WERI-Rb-1 (cell line): ENCODE measurements at places on chromosomes 2 and 18.

DNA sequence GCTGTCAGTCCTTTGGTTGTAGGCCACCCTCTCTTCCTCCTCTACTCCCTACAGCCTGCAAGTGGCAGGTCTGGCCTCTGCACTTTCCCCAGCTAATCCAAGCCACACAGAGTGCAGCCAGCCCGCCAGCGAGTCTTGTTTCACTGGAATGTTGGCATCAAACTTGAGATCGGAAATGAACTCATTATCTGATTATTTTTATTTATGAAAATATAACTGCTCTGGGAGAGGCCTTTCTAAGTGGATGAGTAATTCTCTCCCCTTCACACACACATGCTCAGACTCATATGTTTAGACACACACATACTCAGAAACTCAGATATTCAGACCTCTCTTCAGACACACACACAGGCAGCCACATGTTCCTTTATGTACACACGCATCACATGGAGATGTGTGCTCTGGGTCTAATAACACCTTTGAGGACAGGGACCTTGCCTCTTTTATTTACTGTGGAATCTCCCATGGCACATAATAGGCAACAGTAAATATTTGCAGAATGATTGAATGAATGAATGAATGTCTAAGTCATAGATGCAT, 151.3 kb downstream of the ZFP36L2 start:
- no peak for DNase-seq

DNA sequence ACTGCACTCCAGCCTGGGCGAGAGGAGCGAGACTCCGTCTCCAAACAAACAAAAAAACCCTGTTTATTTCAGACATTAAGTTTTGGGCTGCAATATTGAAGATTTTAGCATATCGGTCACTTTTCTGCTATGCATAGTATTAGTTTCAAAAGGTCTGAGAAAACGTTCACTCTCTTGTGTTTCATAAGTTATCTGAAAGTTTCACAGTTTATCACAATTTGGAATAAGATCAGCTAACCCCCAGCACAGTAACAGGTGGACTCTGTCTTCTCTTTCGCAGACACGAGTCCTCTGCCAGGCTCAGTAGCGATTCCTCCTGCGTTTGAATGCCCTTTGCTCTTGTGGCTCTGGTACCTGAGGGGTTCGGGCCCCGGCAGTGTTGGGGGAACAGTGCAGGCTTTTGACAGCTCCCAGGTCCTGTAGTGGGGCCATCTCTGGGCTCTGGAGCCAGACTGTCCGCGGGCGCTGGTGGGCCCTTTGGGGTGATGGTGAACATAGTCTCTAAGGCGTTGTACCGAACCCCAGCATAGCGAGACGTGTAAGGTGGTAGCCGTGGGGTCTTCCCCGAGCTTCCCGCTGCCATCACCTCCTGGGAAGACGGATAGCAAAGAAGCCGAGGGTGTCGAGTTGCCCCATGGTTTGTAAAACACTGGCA, 20.4 kb downstream of the NFATC1 start:
- DNase-seq = no peak

- DNase-seq = no peak
Observed at GRCh38 chr2:180562378-180562777, 418.0 kb upstream of the UBE2E3 start.

DNA sequence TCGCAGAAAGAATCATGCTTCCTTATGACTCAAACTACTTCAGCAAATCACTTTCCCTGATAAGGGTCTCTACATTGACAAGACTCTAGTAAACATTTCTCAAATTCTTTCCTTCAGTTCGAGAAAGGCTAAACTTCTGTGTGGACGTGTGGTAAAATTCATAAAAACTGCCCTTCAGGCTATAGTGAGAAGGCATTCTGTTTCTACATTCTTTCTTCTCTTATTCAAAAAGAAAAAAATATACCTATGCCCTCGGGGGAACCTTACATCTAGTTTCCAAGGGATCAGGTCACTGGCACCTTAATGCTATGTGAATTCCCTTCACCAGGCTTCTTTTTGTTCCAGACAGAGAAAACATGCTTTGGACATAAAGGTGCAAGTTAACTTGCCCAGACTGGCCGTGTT, 4.9 kb downstream of the VIT start:
- no peak for DNase-seq

DNA sequence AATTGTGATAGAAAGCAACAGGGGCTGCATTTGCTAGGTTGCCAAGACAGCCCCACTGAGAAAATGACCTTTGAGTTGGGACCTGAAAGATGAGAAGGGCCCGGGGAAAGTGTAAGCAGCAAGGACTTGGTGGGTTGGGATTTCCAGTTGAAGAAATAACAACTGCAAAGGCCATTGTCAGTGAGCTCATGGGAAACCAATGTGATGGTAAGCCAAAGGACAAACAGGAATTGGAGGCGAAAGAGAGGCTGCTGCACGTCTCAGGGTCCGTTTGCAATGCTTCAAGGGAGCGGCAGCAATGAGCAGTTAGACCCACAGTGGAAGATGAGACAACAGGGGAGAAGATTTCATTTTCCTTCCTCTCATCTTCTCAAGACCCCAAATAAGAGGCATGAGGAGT, 51.5 kb upstream of the RGPD4 start:
- no peak for DNase-seq
